Epithelial cell of proximal tubule (primary cell): ENCODE measurements at places on chromosomes 2 and 18.

DNA sequence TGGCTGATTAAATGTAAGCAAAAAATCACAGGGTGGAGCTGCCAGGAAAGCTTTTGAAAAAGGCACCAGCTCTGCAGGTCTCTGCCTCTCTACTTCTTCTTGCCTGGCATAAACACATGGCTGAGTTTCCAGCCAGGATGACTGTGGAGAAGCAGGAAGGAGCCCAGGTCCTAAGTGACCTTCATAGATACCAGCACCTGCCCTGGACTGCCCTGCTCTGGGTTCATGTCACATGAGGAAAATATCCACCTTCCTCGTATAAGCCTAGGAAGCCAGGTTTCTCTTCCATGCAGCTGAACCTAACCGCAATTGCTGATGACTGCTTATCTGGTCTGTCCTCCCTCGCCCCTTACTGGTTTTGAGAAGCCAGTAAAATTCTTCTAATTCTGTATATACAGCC, 47.8 kb upstream of the CREB1 start:
- no peak for DNase-seq

GRCh38 chr18:28382215-28382879, 205.4 kb upstream of the CDH2 start:
- no peak for DNase-seq

DNA sequence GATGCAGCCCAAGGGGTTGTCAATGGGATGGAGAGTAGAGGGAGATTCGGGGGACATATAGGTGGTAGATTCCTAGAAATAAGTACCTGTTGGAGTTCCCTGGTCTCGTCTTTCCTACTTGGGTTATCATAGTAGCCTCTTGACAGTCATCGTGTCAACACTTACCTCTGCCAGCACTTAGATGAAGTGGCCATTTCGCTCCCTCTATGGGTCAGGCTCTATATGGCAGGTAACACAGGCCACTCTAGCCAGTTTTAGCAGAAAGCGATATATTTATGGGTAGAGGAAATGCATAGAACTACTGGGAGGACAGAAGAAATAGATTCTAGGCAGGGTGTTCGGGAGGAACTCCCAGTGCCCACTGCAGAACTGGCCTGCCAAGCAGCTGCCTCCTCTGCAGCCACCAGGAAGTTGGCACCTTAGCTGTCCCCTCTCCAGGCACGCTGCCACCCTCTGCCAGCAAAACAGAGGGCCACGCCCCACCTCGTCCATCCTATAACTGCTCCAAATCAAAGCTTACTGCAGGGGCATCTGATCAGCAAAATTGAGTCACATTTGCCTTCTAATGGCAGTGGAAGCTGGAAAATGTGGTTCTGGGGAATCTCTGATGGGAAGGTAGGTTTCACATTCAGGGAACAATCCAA, 181.3 kb downstream of the INSIG2 start:
- DNase-seq, result no peak

GRCh38 chr2:127012868-127013267, 94.1 kb downstream of the BIN1 start:
- no peak for DNase-seq

- no peak for DNase-seq
Measured at GRCh38 chr2:177031438-177032180, 181.0 kb upstream of the HNRNPA3 start.

- peak; percentile 92 for DNase-seq
Measured at GRCh38 chr2:47269316-47270232, 114.5 kb upstream of the STPG4 start.

GRCh38 chr2:128310761-128311160, 7.9 kb downstream of the HS6ST1 start:
- no peak for DNase-seq

- no peak for DNase-seq
Measured at GRCh38 chr2:51379997-51380396, 348.1 kb upstream of the NRXN1 start.

DNA sequence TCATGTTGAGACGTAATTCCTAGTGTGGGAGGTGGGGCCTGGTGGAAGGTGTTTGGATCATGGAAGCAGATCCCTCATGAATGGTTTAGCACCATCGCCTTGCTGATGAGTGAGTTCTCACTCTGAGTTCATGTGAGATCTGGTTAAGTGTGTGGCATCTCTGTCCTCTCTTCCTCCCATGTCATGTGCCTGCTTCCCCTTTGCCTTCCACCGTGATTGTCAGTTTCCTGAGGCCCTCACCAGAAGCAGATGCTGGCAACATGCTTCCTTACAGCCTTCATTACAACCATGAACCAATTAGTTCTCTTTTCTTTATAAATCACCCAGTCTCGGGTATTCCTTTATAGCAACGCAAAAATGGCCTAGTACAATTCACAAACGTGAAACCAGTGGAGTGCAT, 14.6 kb upstream of the MCM6 start:
- no peak for DNase-seq

GRCh38 chr2:51638811-51639210, 606.9 kb upstream of the NRXN1 start:
- DNase-seq, result no peak

DNA sequence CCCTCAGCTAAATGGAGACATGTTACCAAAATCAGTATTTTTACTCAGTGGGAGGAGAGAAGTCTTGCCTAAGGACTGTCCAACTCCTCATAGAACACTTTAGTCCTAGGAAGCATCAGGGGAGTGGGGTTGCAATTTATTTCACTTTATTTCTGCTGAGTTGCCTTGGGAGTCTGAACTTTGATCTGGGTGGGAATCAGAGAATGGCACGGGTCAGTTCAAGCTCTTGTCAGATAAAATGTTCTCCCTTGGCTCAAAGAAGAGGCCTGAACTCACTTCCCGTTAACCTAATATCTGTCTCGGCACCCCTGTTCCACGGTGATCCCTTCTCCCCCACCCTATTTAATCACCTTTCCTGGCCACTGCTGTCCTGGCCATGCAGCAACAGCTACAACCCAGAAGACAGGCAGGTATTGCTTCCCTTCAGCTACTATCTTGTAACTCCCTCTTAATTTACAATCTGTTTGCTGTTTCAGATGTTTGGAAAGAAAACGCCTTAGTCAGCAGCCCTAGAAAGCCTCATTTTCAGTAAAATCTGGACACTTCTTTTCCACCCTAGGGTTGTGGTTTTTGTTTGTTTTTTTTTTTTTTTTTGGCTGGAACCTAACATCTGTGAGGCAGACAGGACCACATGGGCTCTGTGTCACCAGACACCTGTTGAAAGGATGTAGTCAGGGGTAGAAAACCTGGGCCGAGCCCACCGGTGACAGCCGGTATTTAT, 52.5 kb downstream of the SERTAD2 start:
- DNase-seq, result no peak

DNA sequence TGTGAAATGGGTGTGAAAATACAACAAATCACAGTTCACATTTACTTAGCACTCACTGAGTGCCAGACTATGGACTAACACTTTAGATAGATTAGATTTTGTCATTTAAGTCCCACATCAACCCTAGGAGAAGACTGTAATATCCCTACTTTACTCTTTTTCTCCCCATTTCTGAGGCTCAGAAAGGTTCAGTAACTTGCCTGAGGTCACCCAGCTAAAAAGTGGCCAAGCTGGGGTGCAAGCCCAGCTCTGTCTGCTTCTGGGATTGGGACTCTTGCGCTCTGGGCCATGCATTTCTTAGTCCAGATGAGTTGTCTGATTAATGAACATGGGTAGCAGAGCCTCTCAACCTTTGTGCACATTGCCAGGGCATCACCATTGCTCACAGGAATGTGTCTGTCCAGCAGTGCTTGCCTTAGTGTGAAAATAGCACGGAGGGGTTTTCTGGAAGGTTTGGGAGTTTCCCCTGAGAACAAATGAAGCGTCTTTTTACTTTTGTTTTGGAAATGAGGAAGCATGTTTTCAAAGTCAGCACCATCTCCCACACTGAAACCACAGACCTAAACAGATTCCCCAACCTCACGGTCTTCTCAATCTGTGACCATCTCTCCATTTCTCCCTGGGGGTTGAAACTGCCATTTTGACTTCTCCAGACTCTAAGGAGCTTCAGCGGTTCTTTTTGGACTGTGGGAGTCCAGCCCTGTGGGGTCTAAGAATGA, 31.9 kb downstream of the NRP2 start:
- peak; percentile 86 for DNase-seq

DNA sequence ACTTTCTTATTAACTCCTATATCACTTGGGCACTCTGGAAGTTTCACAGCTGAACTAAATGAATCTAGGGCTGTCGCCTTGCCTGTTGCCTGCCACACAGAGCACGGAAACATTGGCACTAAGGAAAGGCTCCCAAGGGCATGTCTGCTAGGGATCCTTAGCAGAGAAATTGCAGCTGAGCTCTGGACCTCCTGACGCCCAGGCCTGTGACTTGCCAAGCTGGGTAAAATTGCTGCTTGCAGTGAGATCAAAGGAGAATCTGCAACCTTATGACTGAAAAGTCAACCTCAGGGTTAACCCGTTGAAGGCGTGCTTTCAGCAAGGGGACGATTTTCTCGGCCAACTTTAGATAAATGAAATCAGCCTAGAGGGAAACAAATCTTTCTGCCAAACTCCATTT, 189.8 kb downstream of the NCK2 start:
- no peak for DNase-seq

DNA sequence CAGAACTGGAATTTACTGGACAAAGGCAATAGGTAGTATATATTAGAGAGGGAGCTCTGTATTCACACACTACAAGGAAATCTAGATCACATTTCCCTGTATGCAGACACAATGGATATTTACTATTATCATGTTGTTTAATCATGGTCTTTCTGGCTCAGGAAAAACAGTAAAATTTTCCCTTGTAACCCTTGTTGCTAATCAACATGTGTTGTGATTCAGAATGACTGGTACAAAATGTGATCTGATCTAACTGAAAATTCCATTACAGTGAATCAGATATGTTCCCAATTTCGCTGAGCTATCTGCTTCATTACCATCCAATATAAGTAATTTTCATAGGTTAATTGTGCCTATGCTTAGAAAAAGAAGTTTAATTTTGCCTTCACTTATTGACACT, 1109.7 kb downstream of the LRP1B start:
- no peak for DNase-seq

GRCh38 chr2:148614014-148614321, 30.6 kb upstream of the EPC2 start:
- no peak for DNase-seq

- no peak for DNase-seq
Measured at GRCh38 chr2:128384956-128385355, 66.3 kb upstream of the HS6ST1 start.

DNA sequence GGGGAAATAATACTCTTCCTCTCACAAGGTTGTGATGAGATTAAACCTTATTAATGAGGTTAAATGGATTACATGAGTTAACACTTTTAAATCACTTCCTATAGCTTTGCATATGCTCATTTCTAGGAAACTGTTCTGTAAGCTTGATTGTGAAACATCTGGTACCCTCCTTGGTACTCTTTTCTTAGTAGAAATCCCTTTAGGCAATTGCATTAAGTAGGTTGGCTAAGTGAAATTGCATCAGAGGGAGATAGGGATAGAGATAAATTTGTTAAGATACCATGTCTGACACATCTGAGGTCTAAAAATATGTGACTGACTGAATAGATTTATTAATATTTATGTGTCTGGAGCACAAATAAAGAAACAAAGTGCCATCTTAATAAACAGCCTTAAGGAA, 275.9 kb upstream of the MAP2 start:
- no peak for DNase-seq

- no peak for DNase-seq
Measured at GRCh38 chr2:220347626-220348025, 720.2 kb downstream of the SLC4A3 start.

GRCh38 chr2:171260471-171261424, 100.1 kb upstream of the TLK1 start:
- DNase-seq, result no peak

DNA sequence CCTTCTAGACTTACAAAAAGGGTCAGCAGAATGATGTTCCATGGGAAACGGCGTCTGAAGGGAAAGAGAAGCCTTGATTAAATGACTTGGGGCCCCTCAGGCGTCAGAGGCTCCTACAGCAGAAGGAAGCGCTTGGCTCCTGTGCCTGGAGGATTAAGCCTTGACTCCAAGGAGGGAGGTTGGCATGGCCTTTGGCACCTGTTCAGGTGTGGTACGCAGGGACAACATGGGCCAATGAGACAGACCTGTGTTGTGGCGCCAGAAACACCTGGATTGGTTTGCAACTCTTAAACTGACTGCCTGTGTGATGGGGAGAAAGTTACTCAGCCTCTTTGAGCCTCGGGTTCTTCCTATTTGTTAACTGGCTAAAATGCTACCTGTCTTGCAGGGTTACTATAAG, 7.6 kb downstream of the PNKD start:
- DNase-seq, result no peak

- DNase-seq, result no peak
Measured at GRCh38 chr18:12236934-12237832, 17.0 kb upstream of the CIDEA start.

DNA sequence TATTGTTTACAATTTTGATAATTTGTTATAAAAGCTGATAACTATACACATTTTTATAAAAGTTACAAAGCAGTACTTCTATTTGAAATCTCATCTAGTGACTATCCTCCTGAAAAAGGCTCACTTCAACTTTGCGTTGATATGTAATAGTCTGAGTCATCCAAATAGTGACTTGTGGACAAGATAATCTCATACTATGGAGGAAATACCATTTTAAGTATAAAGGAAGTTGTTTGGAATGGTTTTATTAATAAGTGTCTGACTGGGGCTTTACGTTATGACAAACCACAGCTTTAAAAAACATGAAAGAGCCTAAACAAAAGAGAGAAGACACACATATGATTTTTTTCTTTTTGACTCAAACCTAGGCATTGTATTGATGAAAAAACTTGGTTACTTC, 272.3 kb upstream of the COL3A1 start:
- no peak for DNase-seq

DNA sequence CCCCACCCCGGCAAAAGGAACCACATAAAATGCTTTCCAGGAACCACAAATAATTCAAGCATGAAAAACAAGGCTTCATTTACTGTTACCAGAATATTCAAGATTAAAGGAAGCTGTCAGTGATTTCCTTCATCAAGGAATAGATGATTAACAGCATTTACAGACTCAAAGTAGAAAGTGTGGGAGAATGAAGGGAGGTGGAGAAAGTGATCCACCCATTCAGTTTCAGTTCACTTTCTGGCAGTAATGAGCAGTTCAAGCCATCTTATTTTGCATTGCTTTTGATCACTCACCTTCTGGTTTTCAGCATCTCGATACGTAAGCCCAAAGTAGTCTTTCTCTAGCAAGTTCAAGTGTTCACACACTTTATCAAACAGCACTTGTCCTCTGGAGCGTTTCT, 99.0 kb downstream of the EPB41L3 start:
- DNase-seq, result no peak

- DNase-seq, result no peak
Measured at GRCh38 chr2:219057709-219058540, 2.8 kb downstream of the IHH start.

DNA sequence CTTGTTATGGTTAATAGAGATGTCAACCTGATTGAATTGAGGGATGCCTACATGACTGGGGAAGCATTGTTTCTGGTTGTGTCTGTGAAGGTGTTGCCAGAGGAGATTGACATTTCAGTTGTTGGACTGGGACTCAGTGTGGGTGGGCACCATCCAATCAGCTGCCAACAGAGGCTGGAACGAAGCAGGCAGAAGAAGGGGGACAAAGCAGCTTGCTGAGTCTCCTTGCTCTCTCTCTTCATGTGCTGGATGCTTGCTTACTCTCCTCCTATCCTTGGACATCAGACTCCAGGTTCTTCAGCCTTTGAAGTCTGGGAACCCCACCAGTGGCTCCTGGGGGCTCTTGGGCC, 22.2 kb upstream of the SMAD4 start:
- DNase-seq, result no peak

- DNase-seq, result no peak
Measured at GRCh38 chr2:60560734-60561644, 7.5 kb upstream of the BCL11A start.

GRCh38 chr2:154437104-154437503, 261.4 kb upstream of the KCNJ3 start:
- DNase-seq, result no peak

GRCh38 chr2:172283476-172283875, 143.9 kb upstream of the ITGA6 start:
- DNase-seq, result no peak
